ENCODE measurements at places on chromosomes 16 and 17.
A peak's percentile ranks its signal among the peaks of the same experiment; 100 is the strongest.

DNA sequence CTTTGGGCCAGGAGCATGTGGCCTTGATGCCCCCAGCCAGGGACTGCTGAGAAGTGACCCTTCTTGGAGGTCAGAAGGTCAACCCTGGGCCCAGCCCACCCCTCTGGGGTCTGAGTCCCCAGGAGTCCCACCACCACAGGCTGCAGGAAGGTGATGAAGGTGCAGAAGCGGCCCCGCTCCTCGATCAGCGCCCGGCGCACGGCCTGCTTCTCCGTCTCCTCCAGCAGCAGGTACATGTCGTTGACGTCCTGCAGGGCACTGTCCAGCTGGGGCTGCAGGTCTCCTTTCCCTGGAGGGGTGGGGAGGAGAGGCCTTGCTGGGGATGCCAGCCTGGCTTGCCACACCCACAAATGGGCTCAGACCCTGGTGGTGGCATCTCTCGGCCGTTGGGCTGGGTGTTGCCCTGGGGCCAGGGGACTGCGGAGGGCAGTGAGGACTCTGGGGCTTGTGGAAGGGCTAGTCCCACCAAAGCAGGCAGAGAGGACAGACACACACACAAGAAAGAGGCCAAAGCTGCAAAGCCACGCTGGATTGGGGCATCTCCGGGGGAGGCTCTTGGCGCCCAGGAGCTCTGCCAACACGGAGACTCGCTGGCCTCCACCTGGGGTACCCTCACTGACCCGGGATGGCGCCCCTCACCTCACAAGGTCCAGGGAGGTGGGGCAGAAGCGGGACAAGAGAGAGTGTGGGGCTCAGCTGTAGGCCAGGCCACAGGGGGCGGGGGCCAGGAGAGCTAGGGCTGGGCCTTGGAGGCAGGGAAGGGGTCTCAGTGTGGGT, 7.5 kb downstream of the MTSS2 start:
- no peak for DNase-seq

DNA sequence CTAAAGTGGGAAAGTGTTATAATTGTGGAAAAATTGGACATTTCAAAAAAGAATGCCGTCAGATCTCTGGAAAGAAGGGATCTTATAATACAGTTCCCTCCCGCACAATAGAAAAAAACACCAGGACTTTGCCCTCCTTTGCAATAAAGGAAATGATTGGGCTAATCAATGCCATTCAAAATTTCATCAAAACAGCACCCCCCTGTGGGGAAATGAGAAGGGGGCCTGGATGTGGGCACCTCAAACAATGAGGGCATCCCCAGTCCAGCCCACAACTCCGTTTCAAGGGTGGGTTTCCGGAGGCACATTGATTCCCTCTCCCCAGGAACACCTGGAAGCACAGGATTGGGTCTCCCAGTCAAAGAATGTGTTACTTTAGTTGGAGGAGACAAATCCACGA, 26.1 kb downstream of the CD300LG start:
- no peak for DNase-seq

- no peak for DNase-seq
Measured at GRCh38 chr17:67845374-67845773, 20.1 kb downstream of the BPTF start.

DNA sequence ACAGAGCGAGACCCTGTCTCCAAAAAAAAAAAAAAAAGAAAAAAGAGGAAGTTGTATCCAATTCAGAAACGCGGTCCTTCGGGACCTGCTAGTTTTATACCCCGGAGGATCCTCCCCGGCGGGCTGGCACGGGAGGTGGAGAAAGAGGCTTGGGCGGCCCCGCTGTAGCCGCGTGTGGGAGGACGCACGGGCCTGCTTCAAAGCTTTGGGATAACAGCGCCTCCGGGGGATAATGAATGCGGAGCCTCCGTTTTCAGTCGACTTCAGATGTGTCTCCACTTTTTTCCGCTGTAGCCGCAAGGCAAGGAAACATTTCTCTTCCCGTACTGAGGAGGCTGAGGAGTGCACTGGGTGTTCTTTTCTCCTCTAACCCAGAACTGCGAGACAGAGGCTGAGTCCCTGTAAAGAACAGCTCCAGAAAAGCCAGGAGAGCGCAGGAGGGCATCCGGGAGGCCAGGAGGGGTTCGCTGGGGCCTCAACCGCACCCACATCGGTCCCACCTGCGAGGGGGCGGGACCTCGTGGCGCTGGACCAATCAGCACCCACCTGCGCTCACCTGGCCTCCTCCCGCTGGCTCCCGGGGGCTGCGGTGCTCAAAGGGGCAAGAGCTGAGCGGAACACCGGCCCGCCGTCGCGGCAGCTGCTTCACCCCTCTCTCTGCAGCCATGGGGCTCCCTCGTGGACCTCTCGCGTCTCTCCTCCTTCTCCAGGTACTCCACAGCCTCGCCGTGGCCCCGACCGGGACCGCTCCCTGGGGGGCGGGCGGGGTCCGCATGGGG, at the start of gene CDH3:
TSS of gene CDH3 (plus strand) at position 596 of the 779 bp plus-strand sequence. CDS start at position 666, 70 bp downstream.
- DNase-seq, result no peak

DNA sequence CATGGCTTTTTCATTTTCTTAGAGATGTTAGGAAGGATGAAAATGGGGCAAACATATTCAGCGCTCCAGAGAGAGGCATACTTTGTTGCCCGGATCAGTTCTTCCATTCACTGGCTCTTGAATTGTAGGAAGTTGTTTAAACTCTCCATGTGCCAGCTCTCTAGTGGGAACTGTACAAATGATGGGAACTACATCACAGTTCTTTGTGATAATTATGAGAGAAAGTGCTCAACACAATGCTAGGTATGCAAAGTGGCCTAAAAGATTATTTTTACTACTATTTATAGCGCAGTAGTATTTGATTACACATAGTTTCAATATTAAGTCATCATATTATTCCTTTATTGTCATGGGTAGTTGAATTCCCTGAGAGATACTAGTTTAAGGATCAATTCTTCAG, 268.5 kb downstream of the RBFOX1 start:
- no peak for DNase-seq

GRCh38 chr16:23428351-23428750, 24.6 kb downstream of the COG7 start:
- no peak for DNase-seq

- DNase-seq, result no peak
Measured at GRCh38 chr16:47480410-47480809, 19.3 kb downstream of the PHKB start.

GRCh38 chr16:28863929-28864793, 518 bp downstream of the SH2B1 start:
- DNase-seq, result no peak

DNA sequence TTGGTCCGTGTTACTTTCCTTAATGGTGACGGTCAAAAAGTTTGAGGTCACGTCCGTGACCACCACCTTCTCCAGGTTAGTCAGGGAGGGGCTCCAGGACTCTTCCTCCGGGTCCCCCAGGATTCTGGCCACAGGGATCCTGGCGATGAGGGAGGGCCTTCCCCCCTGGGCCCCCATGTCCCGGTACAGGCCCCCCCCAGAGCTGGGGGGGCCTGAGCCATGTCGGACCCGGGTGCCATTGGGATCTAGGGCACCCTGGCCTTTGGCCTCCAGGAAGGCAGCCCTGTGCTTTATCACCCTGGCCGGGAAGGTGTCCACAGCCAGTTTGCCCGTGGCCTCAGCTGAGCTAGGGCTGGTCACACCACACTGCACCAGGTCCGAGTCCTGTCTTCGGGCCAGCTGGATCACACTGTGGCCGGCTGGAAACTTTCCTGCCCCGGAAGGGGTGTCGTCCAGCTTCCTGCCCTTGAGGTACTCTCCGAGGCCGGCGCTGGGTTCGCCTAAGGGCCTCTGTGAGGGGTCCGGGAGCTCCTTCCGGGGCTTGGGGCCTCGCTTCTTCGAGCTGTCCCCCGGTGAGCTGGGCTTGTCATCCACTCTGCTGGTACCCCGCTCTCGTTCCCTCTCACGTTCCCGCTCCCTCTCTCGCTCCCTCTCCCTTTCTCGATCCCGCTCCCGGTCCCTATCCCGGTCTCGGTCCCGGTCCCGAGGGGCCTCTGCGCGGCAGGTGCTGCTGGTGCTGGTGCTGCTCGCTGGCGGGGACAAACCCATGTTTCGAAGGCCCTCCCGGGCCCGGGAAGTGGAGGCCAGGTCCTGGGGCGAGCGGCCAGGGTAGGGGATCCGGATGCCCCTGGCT, 2.0 kb downstream of the CBX8 start:
- no peak for DNase-seq

GRCh38 chr17:66373944-66374817, 71.8 kb downstream of the PRKCA start:
- DNase-seq, result peak; percentile 53

- no peak for DNase-seq
Measured at GRCh38 chr17:2239882-2240430, 63.6 kb downstream of the SMG6 start.

GRCh38 chr16:12009462-12009861, 32.9 kb downstream of the SNX29 start:
- DNase-seq, result no peak

GRCh38 chr17:38598536-38598935, 7.2 kb downstream of the SRCIN1 start:
- no peak for DNase-seq

DNA sequence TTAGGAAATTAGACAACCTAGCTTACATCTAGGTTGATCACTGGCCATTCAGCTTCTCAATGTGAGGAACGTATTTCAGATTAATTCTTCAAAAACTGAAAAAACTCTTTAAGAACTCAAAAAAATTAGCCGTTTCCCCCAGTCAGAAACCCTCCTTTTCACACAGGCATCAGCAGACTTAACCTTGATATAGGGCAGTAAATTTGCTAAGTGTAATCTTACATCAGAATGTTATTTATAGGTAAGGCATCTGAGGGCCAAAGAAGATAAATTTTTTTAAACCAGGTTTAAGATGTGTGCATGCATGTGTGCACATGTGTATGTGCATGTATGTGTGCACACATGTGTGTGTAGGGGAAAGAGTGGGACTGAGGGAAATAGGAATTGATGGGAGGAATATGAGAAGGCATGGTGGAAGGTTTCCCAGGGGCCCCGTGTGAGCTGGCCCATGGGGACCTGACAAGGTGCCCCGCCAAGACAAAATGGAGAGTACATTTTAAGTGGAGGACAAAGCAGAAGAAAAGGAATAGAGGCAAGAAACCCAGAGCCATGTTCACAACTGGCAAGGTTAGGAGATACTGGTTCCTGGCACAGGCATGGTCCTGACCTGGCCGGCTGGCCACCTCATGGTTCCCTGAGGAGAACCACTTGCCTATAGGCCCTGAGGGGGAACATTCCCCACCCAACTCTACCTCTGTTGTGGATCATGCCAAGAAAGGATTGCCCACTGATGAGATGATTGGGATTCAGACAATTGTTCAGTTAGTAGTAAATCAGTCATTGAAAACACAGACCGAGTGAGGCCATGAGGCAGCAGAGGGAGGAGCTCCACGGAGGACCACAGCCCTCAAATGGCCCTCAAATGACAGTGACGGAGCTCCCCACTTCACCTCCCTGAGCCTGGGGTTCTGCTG, 33.0 kb downstream of the TEX2 start:
- no peak for DNase-seq

- no peak for DNase-seq
Measured at GRCh38 chr17:83186751-83187421, 107.5 kb downstream of the METRNL start.

Data from stimulated activated CD8-positive, alpha-beta memory T cell treated with anti-CD3 and anti-CD28 coated beads, Interleukin-7, amount 100 ng/mL, for 24 hours (primary cell).